ENCODE measurements at places on chromosomes 13 and 19. TPM values are rescaled to one million over a fixed set of nuclear protein-coding genes. Genes with fewer than 3 reads are reported as not detected.

FAM216B gene
- not detected for total RNA-seq

RNF225 gene
- not detected for total RNA-seq

ZNF20 gene
- total RNA-seq = 13.5 TPM

PCDH8 gene
- total RNA-seq = 0.82 TPM

ZNF600 gene
- 3.6 TPM for total RNA-seq

SACS gene
- 35.4 TPM for total RNA-seq

NKPD1 gene
- 0.12 TPM for total RNA-seq

SMIM44 gene
- 0.99 TPM for total RNA-seq

ZNF442 gene
- 8.1 TPM for total RNA-seq

AZU1 gene
- total RNA-seq = 30.4 TPM

Measured in metanephros (tissue), 2 donors.